Inflammatory macrophage treated with lipopolysaccharide for 1 hour (primary cell): ENCODE measurements at places on chromosomes 16 and 17.

- DNase-seq, result no peak
These were observed 50.3 kb downstream of the ZFPM1 start for GRCh38 chr16:88503374-88503770.

- peak; percentile 9 for DNase-seq
These were observed 54.3 kb downstream of the MYH13 start for GRCh38 chr17:10318535-10318934.

GRCh38 chr16:85862476-85863383 is 36.2 kb upstream of the IRF8 start:
- no peak for DNase-seq

DNA sequence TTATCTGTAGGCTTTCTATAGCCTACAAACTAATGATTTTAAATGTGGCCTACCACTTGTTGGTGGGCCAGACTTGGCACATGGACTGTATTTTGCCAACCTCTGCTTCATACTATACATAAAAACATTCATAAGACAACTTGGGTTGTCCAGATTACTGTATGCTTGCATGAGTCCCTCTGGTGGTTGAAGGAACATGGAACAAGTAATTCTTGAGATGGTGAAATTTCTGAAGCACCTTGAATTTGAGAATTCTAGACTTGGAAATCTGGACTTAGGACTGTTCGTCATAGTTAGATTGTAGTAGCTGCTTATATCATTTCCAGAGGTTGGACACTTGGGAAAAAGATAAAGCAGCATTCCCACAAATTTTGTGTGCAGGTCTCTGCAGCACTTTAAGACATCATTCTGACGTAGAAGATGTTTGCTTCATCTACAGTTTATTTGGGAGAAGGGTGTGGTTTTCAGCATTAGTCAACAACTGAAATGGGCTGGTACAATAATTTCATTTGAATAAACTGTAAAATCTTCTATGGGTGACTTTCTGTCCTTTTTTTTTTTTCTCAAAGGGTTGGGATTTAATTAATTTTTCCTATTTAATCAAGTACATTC is 31.2 kb downstream of the NFATC3 start:
- peak; percentile 31 for DNase-seq

GRCh38 chr16:30900588-30900987 is 4.2 kb downstream of the CTF1 start:
- no peak for DNase-seq

DNA sequence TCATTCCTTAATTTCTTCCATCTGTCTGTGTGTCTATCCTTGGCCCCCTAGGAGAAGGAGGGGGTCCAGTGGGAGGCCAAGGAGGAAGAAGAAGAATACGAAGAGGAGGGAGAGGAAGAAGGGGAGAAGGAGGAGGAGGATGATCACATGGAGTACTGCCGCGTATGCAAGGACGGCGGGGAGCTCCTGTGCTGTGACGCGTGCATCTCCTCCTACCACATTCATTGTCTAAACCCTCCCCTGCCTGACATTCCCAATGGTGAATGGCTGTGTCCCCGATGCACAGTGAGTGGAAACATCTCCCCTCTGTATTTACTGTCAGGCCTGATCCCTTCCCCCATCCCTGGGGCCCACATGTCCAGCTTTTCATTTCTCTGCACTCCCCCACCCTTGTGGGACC is 6.3 kb downstream of the CHD3 start:
- no peak for DNase-seq

DNA sequence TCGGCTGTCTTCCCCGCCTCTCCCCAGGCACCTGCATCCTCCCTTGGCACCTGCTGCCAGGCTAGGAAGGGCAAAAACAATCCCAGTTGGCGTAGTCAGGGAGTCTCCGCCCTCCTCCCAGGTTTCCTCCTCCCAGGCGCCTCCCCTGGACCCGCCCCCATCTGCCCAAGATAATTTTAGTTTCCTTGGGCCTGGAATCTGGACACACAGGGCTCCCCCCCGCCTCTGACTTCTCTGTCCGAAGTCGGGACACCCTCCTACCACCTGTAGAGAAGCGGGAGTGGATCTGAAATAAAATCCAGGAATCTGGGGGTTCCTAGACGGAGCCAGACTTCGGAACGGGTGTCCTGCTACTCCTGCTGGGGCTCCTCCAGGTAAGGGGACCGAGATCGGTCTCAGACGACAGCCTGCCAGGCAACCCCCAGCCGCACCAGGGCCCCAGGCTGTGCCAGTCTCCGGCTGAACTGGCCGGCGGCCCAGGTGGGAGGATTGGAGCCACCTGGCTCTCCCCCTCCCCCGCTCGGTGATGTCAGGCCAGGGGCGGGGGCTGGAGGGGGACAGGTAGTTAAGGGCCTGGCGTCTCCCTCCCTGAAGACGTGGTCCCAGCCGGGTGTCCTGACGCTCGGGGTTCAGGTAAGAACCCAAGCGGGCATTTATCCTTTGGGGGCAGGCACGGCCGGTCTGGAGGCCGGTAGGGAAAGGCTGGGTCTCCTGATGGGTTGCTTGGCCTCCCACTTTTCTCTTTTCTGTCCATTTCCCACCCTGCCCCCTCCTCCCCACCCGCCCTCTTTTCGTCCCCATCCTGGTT is at the start of gene GRB7:
Gene GRB7 (plus strand): TSS at position 179 of the 808 bp plus-strand sequence. CDS start 4,364 bp downstream, outside the sequence.
- no peak for DNase-seq

- DNase-seq, result no peak
These were observed 92.4 kb upstream of the HS3ST2 start for GRCh38 chr16:22721511-22722100.

GRCh38 chr17:14748036-14748710 is 447.3 kb downstream of the HS3ST3B1 start:
- DNase-seq, result peak; percentile 57

DNA sequence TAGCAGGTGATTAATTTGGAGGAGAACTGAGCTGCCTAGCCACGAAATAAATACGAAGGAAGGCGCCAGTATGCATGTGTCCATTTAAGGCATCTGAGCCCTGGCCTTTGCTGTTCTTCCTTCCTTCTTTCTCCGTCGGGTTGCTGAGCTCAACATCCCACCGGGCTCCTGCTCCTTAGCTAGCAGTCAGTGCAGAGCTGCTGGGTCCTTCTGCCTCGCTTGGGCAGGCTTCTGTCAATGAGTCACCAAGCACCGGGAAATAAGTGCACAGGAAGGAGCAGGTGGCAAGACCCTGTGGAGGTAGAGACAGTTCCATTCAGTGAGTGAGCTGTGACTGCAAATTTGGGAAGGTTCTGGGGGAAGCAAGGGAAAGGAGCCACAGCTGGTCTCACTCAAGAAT is 120.7 kb downstream of the CCDC182 start:
- DNase-seq, result no peak

DNA sequence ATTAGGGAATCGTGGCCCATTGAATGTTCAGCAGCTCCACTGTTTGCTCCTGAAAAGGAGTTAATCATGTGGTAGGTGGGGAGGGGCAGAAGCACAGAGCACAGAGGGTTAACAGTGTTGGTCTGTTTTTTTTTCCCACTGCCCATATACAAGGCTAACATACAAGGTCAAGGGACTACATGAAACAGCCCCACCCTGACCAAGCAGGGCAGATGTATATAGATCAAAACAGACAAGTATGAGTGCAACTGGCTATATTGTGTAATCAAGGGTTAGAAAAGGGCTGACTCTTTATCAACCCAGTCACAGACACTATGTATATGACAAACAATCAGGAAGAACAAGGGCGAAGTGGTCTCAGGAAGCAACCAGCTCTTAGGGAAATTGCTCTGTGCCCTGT is 186.6 kb upstream of the CDH11 start:
- DNase-seq, result no peak

DNA sequence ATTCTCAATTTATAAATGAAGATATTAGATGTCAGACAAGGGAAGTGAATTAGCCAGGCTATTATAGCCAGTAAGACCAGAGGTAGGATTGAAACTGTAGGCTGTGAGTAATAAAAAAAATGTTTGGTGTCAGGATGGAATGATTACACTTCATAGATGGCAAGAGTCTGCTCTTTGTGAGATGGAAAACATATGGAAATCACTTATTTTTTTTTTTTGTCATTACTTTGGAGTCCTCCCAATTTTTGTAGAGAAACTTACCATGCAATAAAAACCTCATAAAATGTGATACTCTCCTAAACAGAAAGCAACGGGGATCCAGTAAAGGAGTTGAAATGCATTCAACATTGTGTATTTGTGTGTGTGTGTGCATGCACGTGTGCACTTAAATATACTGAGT is 532.7 kb upstream of the CDH8 start:
- DNase-seq, result no peak

GRCh38 chr17:55161935-55162555 is 102.7 kb upstream of the HLF start:
- no peak for DNase-seq

DNA sequence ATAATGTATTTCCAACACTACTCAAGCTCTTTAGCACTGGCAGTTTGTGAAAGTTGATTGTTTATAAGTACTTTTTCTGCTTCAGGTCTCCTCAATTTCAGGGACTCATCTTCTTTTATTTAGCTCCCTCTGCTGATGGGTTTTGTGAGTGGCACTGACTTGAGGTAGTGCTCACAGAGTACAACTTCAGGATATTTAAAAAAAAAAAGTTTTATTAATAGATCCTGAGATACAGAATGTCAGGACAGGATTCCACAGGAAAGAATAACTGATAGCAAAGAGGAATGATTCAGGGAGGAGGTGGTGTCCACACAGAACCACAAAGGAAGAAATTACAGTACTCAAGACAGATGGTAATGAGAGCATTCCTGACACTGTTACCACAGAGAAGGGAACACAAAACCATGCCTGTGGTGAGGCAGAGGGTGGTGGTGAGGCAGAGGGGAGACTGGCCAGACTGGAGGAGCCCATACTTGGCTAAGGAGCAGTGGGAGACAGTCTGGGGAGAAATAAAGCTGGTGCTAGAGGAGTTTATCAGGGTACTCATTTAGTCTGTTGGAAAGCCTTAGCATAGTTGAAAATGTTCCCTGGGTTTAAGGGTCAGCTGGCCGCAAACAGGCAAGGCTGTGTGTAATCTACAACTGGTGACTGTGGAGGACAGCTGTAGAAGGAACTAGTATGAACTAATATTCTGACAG is 63.7 kb downstream of the SPAG9 start:
- peak; percentile 33 for DNase-seq

DNA sequence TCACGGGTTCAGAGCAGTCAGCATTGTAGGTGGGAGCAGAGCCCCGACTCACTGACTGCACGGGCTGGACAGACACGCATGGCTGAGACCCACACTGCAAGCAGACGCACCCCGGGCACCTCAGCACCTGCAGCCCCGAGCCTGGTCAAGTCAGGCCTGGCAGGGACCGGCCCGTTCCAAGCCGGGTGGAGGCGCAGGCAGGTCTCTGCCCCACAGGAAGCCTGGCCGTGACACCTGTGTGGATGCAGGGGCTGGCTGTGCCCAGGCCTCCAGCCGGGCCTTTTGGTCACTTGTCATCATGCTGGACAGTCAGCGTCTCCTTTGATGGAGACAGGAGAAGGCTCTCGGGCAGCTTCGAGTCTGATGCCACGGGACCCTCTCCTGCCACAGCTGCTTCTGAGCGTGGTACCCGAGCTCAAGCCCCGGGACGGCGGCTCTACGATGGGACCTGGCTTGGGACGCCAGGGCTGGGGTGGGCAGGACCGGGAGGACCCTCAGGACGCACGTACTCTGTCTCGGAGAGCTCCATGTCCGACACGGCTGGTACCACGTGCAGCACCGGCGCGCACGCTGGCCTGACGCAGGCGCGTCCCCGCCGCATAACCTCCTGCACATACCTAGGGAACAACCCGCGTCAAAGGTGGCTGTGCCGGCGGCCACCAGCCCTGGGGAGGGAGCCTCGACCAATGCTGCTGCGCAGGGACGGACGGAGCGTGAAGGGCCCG is 7.9 kb downstream of the PDIA2 start:
- DNase-seq, result no peak

GRCh38 chr17:42846594-42847280 is 2.4 kb downstream of the AOC2 start:
- DNase-seq, result peak; percentile 84

DNA sequence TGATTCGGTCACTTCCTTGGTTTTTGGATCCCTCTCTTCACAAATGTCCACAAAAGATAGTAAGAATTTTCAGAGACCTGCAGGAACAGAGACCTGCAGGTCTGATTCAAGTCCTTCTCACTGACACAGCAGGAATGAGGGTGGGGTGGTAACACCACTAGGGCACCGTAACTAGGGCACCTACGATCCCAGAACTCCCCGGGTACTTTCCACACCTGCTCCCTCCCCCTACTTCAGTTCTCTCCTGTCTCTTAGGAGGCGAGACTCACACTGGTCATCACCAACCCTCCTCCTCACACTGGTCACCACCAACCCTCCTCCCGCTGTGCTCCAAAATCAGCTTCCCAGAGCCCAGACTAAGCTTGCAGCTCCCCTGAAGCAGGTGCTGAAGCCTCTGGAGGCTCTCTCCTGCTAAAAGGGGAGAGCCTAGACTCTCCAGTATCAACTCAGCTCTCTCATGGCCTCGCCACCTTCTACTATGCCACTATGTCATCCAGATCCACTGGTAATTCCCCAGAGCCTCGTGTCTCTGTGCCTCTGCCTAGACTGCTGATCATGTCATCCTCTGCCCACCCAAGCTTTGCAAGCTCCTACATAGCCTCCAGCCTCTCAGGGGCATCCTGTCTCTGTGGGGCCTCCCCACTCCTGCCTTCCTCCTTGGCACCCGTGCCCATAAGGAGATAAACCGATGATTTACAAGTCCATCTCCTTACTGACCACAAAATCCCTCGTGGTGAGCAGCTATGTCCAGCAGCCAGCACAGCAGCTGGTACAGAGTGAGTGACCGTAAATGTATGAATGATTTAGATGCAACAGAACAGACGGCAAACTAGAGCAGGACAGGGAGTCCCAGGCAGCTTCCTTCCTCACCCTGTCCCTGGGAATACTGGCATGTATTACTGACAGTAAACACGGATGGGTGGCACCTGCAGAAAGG is 63.4 kb upstream of the GSG1L start:
- DNase-seq, result no peak

DNA sequence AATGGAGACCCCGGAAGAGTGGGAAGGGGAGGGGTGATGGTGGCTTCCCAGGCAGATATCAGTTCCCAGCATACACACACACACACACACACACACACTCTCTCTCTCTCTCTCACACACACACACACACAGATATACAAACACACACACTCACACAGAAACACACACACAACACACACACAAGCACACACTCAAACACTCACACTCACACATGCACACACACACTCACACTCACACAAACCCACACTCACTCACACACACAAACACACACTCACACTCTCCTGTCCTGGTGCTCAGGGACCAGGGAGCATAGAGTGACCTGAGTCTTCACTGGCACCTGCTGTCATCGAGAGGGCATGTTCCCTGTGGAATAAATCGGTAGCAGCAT is 5.6 kb downstream of the CA4 start:
- DNase-seq, result no peak

DNA sequence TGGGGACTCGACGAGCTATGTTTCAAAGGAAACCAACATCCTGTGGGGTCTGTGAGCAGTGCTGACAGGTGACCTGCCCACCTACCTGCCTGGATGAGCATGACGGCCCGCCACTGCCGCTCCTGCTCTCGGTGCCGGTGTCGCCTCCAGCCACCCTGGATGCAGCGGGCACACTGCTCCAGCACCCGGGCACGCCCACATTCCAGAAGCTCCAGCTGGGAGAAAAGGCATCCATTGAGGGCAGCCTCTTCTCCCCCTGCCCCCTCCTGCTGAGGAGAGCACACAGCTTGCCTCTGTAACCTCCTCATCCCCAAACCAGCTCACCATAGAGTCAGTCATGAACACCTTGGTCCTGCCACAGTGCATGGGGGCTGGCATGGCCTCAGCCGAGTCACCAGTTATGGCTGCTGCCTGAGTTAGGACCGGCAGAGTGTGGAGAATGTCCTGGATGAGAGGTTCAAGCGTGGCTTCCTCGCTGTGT is 14.3 kb downstream of the ZNHIT3 start:
- DNase-seq, result no peak

- DNase-seq, result no peak
These were observed 39.2 kb downstream of the IFT140 start for GRCh38 chr16:1572673-1573072.
